Muscle of leg (tissue), 16 donors: ENCODE measurements at places on chromosomes 1 and 21. TPM values are rescaled to one million over a fixed set of nuclear protein-coding genes. Genes with fewer than 3 reads are reported as not detected.

AKR7A3 gene
- 0.93 TPM for polyA plus RNA-seq

MLLT11 gene
- polyA plus RNA-seq = 11.0 TPM

OR10J5 gene
- not detected for polyA plus RNA-seq

GBP4 gene
- polyA plus RNA-seq = 2.7 TPM

DNA sequence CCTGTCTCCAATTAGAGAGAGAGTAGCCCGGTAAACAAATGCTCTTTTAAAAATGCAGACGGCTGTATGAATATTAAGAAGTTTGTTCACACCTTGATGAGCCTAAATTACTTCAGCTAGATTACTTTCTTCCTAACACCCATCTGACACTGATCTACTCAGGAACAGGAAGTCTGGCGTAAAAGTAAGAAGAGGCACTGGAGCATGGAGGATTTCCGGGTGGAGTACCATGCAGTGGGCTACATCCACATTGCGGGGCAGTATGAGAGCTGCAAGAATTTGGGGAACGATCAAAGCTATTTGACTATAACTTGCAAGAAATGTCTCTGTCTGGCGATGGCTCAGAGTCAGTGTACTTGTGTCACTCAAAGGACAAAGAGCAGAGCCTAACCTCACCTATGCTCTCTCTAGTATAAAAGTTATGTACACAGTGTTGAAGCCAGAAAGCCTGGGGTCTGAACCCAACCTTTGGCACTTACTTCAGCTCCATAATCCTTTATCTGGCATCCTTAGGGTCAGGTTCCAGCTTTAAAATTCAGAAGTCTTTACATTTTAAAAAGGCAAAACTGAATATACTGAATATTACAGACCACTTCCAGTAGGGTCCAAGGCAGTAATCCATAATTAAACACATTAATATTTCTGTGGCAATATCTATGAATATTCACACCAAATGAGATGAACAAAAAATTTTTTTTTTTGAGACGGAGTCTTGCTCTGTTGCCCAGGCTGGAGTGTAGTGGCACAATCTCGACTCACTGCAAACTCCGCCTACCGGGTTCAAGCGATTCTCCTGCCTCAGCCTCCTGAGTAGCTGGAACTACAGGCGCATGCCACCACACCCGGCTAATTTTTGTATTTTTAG is 7.9 kb upstream of the GNPAT start:
- no peak for DNase-seq

GRCh38 chr1:183411091-183411490 is 7.1 kb downstream of the NMNAT2 start:
- DNase-seq = no peak

OR2L5 gene
- not detected for polyA plus RNA-seq

DNA sequence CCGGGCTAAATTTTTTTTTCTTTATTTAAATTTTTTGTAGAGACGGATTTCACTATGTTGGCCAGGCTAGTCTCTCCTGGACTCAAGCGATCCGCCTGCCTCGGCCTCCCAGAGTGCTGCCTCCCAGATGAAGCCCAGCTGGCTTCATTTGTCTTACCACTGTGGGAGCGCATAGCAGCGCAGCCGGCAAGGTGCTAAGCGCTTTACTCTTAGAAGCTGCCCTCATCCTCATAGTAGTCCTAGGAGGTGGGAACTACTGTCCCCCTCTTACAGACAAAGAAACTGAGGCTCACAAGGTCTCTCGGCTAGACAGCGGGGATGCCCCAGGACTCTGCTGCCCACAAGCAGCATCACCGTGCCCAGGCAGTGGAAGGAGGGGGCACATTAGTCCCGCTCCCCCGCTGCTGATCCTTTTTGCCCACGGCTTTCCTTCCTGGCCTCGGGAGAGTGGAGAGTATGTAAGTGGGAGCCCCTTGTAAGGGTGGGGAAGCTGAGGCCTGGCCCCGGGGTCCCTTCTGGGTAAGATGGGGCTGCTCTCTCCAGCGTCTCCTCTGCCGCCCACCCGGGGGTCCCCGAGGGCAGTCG is 726 bp downstream of the TMEM54 start:
- DNase-seq = no peak

MOB3C gene
- polyA plus RNA-seq = 11.9 TPM

DNA sequence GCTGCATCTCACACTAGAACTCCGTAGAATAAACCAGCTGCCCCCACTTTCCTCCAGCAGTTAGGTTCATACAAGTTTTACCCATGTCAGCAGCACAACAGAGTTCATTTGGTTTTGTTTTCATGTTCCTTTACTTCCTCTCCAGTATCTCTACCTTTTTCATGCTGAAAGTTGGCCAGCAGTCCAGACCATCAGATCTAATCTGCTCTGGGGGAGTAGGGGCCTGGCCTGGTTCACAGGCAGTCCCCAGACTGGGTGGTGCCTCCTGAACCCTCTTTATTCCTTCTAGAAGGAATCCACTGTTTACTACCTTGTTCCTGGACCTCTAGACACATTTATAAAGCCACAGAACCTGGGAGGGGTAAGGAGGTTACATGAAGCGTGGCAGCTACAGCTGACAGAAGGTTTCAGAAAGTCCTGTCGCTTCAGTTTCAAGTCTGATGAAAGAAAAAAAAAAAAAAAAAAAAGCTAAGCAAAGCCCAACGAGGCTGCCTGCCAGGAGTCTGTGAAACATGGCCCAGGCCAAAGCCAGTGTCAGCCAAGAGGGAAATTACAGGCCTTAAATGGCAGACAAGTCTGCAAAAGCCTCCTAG is 184.6 kb upstream of the JUN start:
- DNase-seq = peak; percentile 90

GRCh38 chr1:71835442-71835813 is 446.9 kb downstream of the NEGR1 start:
- DNase-seq = no peak

- no peak for DNase-seq
Measured at GRCh38 chr1:103447471-103447870, 78.0 kb upstream of the RNPC3 start.

DNA sequence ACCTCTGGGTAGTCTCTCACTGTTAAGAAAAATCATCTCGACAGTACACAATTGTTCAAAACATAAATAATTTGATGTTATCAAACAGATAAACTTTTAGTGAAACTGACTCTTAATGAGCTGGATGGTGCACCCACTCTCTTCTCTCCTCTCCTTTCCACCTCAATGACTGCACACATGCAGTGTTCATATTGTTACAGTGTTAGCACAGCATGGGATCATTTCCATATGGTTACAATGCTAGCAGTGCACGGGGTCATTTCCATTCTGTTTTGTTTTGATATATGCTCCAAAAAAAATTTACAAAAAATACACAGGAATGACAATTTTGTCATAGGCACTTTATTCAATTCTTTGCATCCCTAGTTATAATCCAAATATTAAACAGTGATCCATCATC is 26.4 kb upstream of the RNF187 start:
- no peak for DNase-seq

MCL1 gene
- polyA plus RNA-seq = 121 TPM

SLAMF9 gene
- polyA plus RNA-seq = not detected

- DNase-seq = no peak
Measured at GRCh38 chr1:95308276-95309030, 74.4 kb downstream of the RWDD3 start.

DNA sequence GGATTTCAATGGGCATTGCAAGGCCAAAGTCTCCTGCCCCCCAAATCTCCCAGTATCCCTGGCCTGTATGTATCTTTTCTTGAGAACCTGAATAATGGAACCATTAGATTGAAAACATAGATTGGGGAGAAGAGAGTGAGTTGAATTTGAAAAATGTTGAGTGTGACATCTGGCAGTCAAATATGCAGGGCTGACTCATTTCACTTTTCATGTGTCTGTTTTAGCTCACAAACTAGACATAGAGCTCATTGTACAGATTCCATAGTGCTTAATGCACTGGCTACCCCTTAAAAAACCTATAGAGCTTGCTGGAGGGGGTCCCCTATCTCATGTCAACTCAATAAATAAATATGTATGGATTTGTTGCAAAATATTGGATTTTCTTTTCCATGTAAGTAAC is 30.8 kb downstream of the DDR2 start:
- DNase-seq = no peak

GRCh38 chr1:50371749-50372148 is 51.5 kb downstream of the DMRTA2 start:
- DNase-seq = no peak

DNA sequence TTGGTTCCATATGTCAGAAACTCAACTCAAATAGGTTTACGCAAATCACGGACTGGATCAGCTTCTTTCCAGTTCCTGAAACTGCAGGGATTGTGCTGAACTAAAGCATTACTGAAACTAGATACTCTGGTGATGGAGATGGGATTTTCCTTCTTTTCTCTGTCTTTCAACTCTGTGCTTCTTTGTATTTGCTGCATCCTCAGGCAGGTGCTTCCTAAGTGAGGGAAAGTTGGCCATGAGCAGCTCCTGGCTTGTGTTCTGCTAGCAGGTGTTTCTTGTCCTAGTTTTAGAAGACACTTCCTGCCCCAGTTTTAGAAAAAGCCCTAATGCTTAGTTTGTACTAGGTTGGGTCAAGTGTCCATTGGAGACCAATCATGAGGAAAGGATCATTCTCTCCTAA is 86.7 kb upstream of the USP24 start:
- peak; percentile 84 for DNase-seq

GRCh38 chr1:108048301-108049177 is 83.6 kb upstream of the VAV3 start:
- DNase-seq = no peak

NKAIN1 gene
- 2.1 TPM for polyA plus RNA-seq

DNA sequence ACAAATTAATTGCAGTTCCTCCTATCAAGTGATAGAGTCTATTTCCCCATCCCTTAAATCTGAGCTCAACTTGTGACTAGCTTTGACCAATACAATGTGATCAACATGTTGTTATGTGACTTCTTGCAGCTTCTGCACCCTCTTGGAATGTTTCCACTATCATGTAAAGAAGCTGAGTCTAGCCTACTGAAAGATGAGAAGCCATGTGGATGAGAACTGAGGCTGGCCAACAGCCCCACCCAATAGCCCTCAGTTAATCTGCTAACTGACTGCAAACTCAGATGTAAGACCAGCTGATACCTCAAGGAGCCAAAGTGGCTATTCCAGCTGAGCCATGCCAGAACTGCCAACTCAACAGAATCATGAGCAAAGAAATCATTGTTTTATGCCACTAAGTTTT is 44.0 kb downstream of the LYST start:
- DNase-seq = no peak

TRPM2 gene
- 1.4 TPM for polyA plus RNA-seq

DNA sequence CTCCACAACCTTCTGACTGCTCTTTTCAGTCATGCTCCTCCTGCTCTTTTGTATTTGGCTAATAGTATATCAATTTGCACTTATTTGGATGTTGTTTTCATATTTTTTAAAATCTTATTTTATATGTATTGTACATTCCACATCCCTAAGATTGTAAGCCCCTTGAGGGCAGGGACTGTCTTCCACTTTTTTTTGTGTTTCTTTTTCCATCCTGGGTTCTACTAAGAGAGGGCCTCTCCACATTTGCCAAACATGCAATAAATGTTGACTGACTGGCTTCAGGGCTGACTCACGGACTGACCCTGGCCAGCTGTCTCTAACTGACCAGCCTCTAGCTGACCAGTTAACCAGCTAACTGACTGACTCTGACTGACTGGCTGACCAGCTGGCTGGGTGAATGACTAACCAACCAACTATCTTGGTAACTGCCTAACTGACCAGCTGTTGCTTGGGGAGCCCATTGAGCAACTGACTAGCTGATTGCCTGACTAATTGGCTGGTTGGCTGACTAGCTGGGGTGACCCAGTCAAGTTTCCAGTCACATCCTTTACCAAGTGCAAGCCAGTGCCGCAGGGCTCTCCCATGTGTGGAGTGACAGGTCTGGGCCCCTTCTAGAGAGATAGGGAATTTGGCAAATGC is 16.1 kb downstream of the CSF1 start:
- no peak for DNase-seq

AGMAT gene
- polyA plus RNA-seq = 2.8 TPM

DUSP10 gene
- 14.6 TPM for polyA plus RNA-seq

VWA5B1 gene
- polyA plus RNA-seq = 0.65 TPM

DNA sequence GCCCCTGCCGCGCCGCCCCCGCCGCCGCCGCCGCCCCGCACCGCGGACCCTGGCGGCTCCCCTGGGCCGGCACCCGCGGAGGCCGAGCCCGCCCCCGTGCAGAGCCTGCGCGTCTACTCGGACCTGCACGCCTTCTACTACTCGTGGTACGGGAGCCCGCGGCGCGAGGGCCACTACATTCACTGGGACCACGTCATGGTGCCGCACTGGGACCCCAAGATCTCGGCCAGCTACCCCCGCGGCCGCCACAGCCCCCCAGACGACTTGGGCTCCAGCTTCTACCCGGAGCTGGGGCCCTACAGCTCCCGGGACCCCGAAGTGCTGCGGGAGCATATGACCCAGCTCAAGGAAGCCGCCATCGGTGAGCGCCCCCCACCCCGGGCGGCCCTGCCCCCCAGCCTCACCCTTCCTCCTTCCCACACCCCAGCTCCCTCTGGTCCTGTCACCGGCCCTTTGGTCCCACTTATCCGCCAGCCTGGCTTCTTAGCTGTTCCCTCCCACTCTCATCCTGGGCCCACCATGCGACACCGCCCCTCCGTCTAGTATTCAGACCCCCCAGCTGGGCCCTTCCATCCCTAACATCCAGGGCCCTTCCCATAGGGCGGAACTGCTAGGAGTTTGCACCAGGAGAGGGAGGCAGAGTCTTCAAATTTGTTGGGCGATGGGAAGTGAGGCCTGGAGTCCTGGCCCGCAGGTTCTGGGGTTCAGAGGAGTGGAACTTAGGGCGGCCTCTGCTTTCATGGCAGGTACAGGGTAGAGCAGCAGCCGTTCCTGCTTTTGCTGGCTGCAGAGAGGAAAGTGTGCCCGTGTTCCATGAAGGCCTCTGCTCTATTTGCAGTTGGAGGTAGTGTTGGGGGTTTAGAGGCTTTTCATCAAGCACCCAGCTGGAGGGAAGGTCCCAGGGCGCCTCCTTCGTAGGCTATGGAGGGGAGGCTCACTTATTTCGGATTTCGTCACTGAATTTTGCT is 1.0 kb downstream of the MANEAL start:
- DNase-seq = no peak

MIA3 gene
- polyA plus RNA-seq = 53.6 TPM

NTNG1 gene
- 16.4 TPM for polyA plus RNA-seq

CACNA1E gene
- polyA plus RNA-seq = 0.43 TPM

GRCh38 chr1:228979325-228979699 is 244.0 kb downstream of the RHOU start:
- DNase-seq = no peak

- no peak for DNase-seq
Measured at GRCh38 chr1:203388683-203389082, 37.8 kb upstream of the FMOD start.

GRCh38 chr1:158969166-158969565 is 37.8 kb downstream of the PYHIN1 start:
- DNase-seq = no peak

GRCh38 chr21:33478182-33478581 is 1.6 kb downstream of the TMEM50B start:
- no peak for DNase-seq

GRCh38 chr1:208300084-208300770 is 56.0 kb upstream of the PLXNA2 start:
- DNase-seq = no peak

VASH2 gene
- polyA plus RNA-seq = 81.7 TPM

DENND4B gene
- polyA plus RNA-seq = 27.7 TPM

DNA sequence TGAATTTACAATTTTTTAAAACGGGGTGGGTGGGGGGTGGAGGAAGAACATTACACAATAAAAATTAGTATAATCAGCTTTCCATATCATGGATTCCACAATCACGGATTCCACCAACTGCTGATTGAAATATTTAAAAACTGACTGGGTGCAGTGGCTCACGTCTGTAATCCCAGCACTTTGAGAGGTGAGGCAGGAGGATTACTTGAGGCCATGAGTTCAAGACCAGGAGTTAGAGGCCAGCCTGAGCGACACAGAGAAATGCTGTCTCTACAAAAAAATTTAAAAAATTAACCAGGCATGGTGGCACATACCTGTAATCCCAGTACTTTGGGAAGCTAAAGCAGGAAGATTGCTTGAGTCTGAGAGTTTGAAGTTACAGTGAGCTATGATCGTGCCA is 254.7 kb downstream of the ATG4C start:
- no peak for DNase-seq
